ENCODE measurements at places on chromosomes 4 and X.

DNA sequence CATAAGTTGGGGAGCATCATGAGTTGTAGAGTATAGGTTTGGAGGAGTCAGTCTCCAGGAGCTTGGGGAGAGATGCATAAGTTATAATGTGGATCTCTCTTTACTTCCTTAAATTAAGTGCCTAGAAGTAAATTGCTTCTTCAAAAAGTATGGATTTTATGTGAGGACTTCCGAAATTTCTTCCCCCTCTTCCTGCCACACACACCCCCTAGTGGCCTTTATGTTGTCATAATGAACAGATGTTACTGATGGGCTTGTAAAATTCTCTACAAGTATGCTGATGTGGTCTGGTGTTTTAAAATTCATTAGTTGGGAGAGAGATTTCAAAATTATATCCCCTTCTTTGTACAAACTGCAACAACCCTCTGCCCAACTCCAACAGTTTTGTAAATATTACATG is 2.3 kb upstream of the METTL14 start:
- DNase-seq: peak; percentile 36

DNA sequence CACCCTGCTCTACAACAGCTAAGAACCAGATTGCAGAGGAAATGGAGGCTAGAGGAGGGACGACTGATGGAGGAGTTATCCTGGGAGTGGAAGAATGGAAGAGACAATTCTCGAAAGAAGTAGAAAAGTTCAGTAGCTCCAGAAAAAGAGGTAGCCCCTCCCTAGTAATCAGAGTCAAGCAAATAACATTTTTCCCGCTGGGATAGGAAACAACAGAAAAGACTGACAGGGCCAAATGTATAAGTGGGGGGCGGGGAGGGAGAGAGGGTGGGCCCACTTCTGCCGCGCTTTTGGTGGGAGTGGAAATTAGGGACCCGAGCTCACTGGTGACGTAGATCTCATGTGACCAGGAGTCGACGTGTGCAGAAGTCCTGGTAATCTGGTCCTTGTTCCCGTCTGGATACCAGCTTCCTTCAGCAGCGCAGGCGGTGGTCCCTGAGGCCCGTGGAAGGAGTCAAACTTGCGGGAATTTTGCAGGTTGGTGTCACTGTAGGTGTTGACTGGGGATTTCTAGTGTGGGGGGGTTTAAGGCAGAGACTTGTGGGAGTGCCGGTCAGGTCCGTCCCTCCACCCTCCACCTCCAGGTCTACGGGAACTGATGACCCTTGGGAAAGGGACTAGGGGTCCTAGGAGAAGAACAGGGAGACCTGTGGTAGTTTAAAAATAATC is at the start of gene TCEAL9:
TSS of gene TCEAL9 (plus strand) at position 377 of the 669 bp plus-strand sequence. CDS start 1,179 bp downstream, outside the sequence.
- DNase-seq: peak; percentile 43

GRCh38 chrX:153866302-153867019 is 19.5 kb downstream of the L1CAM start:
- DNase-seq: no peak

GRCh38 chr4:153530284-153530999 is 64.3 kb downstream of the TMEM131L start:
- no peak for DNase-seq

GRCh38 chr4:177093964-177094363 is 215.7 kb upstream of the NEIL3 start:
- DNase-seq: no peak

DNA sequence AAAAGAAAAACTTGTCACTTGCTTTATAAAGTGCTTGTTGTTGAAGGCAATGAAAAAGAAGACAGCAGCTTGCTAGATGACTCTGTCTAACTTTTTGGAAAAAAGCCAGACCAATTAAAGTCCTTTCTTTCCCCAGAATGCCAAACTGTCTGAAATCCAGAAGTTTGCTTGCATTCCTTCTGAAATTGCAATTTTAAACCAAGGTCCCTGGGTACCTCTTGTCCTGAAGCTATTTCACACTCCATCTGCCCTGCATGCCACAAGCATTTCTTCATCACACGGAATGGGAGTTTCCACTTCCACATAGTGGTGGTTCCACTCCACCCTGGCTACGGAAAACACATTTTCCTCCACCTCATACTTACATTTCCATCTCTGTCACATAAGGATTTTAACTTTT is 101.0 kb downstream of the PAPSS1 start:
- DNase-seq: no peak

- no peak for DNase-seq
Observed at GRCh38 chr4:36269101-36269500, 12.3 kb upstream of the DTHD1 start.

- DNase-seq: no peak
Observed at GRCh38 chrX:46551494-46552128, 6.4 kb upstream of the ZNF674 start.

GRCh38 chr4:38334791-38335190 is 329.2 kb upstream of the KLF3 start:
- DNase-seq: no peak

GRCh38 chrX:139828033-139828432 is 104.8 kb downstream of the ATP11C start:
- no peak for DNase-seq

DNA sequence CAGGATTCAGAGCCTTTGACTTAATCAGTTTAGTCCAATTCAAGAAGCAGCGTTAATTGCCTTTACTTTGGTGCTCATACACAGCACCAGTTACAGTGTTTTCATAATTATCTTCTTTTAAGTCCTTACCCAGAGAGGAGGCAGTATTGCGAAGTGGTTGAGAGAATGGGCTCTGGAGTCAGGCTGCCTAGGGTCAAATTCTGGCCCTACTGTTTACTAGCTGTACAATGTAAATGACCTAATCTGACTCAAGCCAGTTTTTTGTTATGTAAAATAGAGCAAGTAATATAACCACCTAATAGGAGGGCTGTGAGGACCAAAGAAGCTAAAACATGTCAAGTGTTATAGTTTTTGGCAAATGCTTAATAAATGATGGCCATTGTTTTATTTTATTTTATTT is 27.6 kb downstream of the WDR44 start:
- DNase-seq: no peak

DNA sequence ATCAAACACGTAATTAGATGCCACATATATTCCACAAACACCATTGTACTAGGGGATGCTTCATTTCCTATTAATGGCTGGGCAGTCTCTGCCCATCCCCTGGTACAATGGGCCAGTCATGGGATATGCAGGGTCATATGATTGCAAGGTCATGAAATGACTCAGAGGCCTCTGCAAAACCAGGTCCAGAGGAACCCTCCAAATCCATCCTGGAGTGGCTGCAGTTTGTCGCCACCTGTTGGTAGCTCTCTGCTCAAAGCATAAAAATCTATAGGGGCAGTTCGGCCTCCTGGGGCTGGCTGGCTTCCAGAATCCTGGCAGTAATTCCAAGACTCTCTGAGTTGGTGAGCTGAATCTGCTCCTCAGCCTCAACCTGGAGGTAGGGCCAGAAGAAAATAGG is 22.9 kb upstream of the PUDP start:
- peak; percentile 0 for DNase-seq

DNA sequence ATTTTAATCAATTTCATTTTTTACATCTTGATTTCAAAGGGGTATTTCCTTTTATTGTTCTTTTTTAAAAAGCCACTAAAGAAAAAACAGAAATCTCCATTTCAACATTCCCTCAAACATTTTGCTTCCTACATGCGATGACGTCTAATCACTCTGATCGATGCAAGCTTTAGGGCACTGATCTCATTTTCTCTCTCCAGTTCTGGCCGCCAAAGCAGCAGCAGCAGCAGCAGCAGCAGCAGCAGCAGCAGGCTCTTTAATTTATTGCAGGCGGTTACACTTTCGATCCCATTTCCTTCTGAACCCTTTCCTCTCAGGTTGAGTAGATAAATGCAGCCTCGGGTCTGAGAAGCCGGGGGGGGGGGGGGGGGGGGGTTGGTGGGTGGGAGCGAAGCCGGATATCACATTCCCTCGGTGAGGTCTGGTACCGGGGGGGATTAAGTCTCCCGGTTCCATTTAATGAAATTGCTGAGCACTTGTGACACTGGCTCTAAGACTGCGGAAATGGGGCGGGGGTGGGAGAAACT is 3.4 kb upstream of the PCDH7 start:
- DNase-seq: no peak

- DNase-seq: no peak
Observed at GRCh38 chr4:126794363-126794762, 838.4 kb upstream of the INTU start.

- no peak for DNase-seq
Observed at GRCh38 chr4:41839916-41840854, 91.7 kb upstream of the PHOX2B start.

DNA sequence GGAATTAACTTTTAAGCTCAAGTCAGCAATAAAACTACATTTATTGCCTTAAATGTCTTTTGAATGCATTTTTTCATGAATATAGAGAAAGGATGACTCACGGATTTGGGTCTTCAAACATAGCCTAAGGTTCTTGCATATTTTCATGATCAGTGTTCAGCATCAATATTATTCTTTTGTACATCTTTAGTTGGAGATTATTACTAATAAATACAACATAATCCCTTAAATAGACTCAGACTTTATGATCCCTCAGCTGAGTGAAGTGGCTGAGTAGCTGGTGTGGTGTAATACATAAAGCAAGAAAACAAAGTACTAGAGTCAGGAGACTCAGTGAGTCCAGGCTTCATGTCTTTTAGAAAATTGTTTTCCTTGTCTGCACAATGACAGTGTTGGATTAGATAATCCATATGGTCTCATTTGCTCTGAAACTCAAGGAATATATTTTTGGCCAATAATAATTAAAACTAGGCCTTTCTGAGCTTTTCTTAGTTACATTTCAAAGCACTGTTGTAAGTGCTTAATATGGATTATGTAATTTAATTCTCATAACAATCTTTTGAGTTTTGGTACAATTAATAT is 78.3 kb upstream of the UNC5C start:
- no peak for DNase-seq

- DNase-seq: no peak
Observed at GRCh38 chr4:121658125-121658524, 38.7 kb downstream of the ANXA5 start.

DNA sequence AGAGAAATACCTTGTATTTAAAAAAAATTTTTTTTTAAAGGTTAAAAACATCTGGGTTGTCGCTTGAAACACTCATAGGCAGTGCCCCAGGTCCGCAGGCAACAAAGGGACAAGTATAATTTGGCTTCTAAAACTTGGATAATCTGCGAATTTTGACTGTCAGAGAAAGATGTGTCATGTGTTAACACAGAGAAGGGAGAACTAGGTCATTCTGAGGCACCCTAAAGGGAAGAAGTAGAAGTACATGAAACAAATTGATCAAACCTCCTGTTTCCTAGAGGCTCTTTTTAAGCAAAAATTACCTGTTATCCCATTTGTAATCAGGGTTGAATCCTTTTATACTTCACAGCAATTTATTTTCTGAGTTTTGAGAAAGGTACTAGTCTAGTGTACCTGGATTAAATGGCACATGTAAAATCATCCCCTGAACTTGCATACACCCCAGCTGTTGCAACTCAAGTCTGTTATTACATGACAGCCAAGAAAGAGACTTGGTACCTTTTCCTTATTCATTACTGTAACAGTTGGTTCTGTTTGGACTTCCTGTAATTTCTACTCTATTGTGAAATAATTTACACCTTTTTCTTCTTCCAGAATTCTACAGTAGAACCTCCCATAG is 1.7 kb downstream of the SRD5A3 start:
- peak; percentile 57 for DNase-seq

GRCh38 chr4:74320559-74321118 is 12.4 kb downstream of the EPGN start:
- peak; percentile 83 for DNase-seq

- no peak for DNase-seq
Observed at GRCh38 chr4:126955292-126956183, 677.2 kb upstream of the INTU start.

GRCh38 chr4:163868445-163868844 is 374.0 kb downstream of the TMA16 start:
- no peak for DNase-seq

GRCh38 chr4:99504804-99505502 is 5.9 kb upstream of the C4orf17 start:
- no peak for DNase-seq

DNA sequence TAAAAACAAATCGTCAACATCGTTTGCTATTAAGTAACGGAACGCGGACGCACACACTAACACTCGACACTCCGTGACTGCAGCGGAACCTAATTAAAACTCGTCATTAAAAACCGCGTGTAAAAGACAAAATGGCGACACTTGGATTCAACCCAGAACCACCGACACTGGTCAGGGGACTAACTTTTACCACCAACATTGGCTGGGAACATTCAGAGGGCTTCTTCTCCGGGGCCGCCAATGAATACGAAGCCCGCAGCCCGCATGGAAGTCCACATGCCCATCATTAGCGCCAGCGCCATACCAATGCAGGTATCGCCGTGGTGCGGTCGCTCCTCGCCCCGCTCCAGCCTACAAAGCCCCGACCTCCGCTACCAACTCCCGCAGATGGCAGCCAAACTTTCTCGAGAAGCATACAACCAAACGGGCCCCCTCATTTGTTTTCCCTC is 498 bp downstream of the RBMX start:
- peak; percentile 54 for DNase-seq

GRCh38 chr4:100983426-100983825 is 363.9 kb downstream of the PPP3CA start:
- peak; percentile 8 for DNase-seq

DNA sequence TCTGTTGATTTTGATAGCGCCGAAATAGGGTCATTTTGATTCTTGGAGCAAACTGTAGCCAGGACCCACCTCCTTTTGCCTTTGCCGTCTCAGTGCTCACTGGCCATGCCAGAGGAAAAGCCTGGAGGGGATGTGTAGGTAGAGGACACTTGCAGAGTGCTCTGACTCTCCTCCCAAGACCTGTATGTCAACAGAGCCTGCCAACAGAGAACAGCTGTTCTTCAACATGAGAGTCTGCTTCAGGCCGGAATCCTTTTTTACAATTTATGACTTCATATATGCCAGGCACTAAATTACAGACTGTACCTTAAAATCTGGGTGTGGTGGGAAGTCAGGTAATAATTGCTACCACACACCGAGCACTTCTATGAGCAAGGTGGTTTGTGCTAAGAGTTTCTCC is 94.2 kb downstream of the KDR start:
- no peak for DNase-seq

DNA sequence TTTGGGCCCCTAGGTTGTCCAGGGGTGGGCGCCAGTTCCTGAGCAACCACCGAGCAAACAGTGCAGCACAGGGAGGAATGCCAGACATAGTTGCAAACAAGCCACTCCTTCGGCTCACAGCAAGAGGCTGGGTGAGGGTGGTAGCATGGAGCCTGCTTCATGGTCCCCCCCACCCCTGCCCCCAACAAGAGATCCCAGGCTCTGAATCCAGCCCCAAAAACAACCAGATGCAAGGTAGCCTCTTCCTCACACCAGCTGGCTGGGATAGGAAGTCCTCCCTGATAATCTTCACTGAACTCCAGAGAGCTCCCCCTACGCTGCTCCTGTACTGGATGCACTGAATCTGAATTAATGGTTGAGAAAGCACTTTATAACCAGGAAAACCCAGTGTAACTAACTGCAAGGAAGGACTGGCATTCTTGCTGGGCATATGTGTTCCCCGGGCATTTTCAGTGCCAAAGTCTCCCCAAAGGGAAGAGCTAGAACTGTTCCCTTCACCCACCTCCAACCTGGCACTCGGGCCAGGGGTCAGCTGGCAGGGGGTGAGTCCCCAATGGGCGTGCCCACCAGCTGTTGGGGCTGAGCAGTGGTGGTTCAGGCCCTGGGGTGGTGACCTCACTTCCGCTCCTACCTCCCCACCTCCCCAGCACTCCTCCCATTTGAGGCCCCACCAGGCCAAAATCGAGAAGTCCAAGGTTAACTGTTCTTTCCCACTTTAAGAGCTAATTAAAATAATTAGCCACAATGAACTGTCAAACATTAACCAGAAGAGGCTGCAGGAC is 1.5 kb downstream of the ELF4 start:
- peak; percentile 71 for DNase-seq

- no peak for DNase-seq
Observed at GRCh38 chr4:121380776-121381462, at the start of gene QRFPR. Gene QRFPR (minus strand): TSS chr4:121381018. CDS start chr4:121380647, 371 bp downstream.

All from suppressor macrophage (primary cell).